ENCODE measurements at places on chromosomes 3 and 15.

DNA sequence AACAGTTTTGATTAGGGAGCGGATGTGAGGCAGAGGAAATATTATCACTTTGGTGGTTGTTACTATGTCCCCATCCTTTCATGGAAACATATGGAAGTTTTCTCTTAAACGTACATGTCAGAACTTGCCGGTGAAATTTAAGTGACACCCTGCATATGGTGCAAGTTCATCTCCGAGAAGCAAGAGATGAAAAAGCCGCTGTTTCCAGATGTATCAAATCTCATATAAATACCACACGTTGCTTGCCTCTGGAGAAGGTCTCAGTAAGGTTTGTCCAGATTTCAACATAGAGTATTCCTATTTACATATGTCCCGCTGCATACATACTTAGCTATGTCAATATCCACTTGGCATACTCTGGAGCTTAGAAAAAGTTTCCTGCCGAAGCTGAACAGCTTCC lies 172.2 kb upstream of the ICE2 start:
- H3K36me3 ChIP-seq: no peaks in the 10 kb centered on the region
- no peak overlapping the region for H3K4me3 ChIP-seq
- no peak for DNase-seq
- no peak overlapping the region for H3K27ac ChIP-seq

GRCh38 chr3:60192297-60193114 lies 1058.7 kb downstream of the FHIT start:
- no peak overlapping the region for H3K27ac ChIP-seq
- H3K36me3 ChIP-seq: no peaks in the 10 kb centered on the region
- DNase-seq: no peak
- no peaks in the 10 kb centered on the region for H3K27me3 ChIP-seq

DNA sequence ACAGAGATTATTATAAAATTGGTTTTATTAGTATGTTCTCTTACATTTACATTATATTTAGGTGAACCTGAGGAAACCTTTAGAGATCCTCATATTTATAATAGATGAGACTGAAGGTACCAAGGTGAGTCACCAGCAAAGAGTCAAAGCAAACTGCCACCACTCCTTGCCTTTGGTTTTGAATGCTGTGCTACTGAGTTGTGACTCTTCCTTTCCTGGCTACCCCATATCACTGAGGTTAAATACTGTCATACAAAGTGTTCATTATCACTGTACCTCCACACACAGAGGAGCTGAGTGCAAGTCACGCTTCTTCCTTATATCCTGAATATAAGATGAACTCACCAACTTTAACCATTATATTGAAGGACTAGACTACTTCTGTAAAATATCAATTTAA lies 168.2 kb downstream of the CBLB start:
- H3K27ac ChIP-seq: no peak overlapping the region
- no peaks in the 10 kb centered on the region for H3K27me3 ChIP-seq
- H3K4me1 ChIP-seq: no peaks in the 10 kb centered on the region
- H3K36me3 ChIP-seq: peaks cover 11% of the 10 kb centered on the region
- no peak for DNase-seq

DNA sequence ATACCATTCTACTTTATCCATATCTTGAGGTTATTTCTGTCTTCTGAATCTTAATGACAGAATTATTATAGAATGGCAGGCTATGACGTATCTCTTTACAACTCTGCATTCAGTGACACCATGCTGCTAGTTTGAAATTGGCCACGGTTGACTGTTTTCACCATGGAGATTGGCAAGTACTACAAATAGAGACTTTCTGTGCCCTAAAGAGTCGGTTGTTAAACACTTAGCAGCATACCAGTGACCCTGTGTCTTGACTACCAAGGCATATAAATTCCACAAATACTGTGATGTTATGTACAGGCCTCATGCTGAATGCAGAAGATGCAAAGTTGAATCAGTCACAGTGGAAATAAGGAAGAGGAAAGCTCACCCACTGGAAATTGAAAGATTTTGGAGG lies 67.0 kb upstream of the CADPS start:
- H3K27me3 ChIP-seq: no peaks in the 10 kb centered on the region
- no peaks in the 10 kb centered on the region for H3K36me3 ChIP-seq
- H3K4me1 ChIP-seq: peaks cover 4% of the 10 kb centered on the region
- DNase-seq: no peak

DNA sequence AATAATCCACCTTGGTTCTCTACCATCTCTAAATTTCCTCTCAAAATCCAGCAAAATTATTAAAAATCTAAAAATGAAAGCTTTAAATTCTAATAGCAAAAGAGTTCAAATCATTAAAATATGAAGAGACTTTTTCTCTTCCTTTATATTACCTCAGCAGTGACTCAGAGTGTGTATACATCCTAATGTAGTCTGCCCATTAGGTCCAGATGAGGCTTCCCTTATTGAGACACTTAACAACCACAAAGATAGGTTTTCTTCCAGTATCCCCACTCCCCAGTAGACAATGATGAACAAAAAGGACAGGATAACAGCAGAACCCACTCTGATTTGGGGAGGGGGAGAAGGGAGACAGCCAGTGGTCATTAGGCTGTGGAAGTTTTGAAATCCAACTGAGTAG lies 61.5 kb upstream of the DCBLD2 start:
- H3K27me3 ChIP-seq: no peaks in the 10 kb centered on the region
- no peak overlapping the region for H3K4me3 ChIP-seq
- no peaks in the 10 kb centered on the region for H3K4me1 ChIP-seq
- DNase-seq: no peak
- no peaks in the 10 kb centered on the region for H3K36me3 ChIP-seq
- H3K27ac ChIP-seq: no peak overlapping the region

- H3K27me3 ChIP-seq: no peaks in the 10 kb centered on the region
- DNase-seq: peak; percentile 43
- H3K27ac ChIP-seq: no peak overlapping the region
- no peak overlapping the region for H3K4me3 ChIP-seq
- H3K36me3 ChIP-seq: no peaks in the 10 kb centered on the region
These were observed 66.1 kb downstream of the RPN1 start for GRCh38 chr3:128584412-128585020.

GRCh38 chr3:136789976-136790375 lies 28.9 kb upstream of the SLC35G2 start:
- no peak overlapping the region for H3K4me3 ChIP-seq
- H3K27me3 ChIP-seq: no peaks in the 10 kb centered on the region
- H3K36me3 ChIP-seq: no peaks in the 10 kb centered on the region
- DNase-seq: no peak
- no peaks in the 10 kb centered on the region for H3K4me1 ChIP-seq
- no peak overlapping the region for H3K27ac ChIP-seq

- no peak overlapping the region for H3K27ac ChIP-seq
- H3K36me3 ChIP-seq: peaks cover 6% of the 10 kb centered on the region
- H3K27me3 ChIP-seq: no peaks in the 10 kb centered on the region
- H3K4me3 ChIP-seq: no peak overlapping the region
These were observed 182.6 kb downstream of the PDZRN3 start for GRCh38 chr3:73442152-73442551.

DNA sequence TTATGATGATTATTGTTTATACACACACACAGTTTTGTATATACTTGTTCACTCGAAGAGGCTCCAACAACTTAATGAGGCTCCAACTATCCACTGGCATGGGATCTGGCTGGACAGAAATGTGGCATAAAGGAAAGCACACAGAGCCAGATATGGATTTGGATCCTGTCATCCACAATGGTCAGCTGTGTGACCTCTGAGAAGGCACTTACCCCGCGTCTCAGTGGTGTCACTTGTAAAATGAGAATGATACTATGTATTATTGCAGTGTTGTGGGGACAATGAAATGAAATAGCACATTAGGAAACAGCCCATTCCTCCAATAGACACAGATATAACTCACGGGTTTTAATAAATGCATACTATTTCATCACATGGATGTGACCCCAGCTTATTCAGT lies 42.2 kb downstream of the PDZRN3 start:
- H3K27ac ChIP-seq: no peak overlapping the region
- no peaks in the 10 kb centered on the region for H3K27me3 ChIP-seq
- peaks cover 7% of the 10 kb centered on the region for H3K36me3 ChIP-seq
- no peak overlapping the region for H3K4me3 ChIP-seq
- DNase-seq: no peak

DNA sequence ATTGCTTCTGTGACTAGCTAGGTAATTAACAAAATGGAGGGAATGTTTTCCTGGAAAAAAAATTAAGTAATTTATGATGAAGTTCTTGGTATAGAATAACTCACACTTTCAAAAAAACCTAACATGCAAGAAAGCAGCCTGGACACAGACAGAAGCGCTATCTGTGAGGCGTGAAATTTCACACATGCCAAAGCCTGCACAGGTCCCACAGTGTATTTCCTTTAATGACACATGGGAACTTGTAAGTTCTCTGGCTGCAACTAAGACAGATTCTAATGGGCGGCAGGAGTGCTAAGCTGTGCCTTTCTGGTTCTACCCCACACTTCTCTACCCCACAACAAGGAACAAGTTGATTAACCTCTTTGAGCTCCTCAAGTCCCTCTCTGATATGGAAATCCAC lies 84.9 kb upstream of the NEO1 start:
- H3K4me1 ChIP-seq: no peaks in the 10 kb centered on the region
- peaks cover 4% of the 10 kb centered on the region for H3K27me3 ChIP-seq
- no peaks in the 10 kb centered on the region for H3K36me3 ChIP-seq
- no peak overlapping the region for H3K4me3 ChIP-seq

- no peaks in the 10 kb centered on the region for H3K27me3 ChIP-seq
- no peak for DNase-seq
- no peak overlapping the region for H3K4me3 ChIP-seq
- H3K27ac ChIP-seq: no peak overlapping the region
- no peaks in the 10 kb centered on the region for H3K36me3 ChIP-seq
- H3K4me1 ChIP-seq: no peaks in the 10 kb centered on the region
These were observed 1749.6 kb downstream of the SI start for GRCh38 chr3:163328680-163329079.

GRCh38 chr3:40845916-40846315 lies 321.2 kb downstream of the ZNF621 start:
- no peak overlapping the region for H3K27ac ChIP-seq
- no peaks in the 10 kb centered on the region for H3K27me3 ChIP-seq
- no peak overlapping the region for H3K4me3 ChIP-seq
- no peak for DNase-seq

DNA sequence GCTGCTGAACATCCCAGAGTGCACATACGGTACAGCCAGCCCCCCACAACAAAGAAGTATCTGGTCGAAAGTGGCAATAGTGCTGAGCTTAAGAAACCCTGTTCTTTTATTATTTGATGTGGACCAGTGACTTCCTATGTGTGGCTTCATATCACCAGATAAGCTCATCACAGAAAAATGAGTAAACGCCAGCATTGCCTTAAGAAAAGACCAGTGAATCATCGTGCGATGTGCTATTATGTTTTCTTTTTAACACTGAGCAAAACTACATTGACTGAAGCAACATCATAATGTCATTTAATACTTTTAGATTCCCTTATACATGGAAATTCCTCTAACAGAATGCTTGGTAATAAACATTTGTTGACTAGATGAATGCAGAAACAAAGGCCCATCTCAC lies 45.2 kb upstream of the ARRDC4 start:
- no peaks in the 10 kb centered on the region for H3K36me3 ChIP-seq
- no peak for DNase-seq
- H3K27ac ChIP-seq: no peak overlapping the region
- no peak overlapping the region for H3K4me3 ChIP-seq
- no peaks in the 10 kb centered on the region for H3K4me1 ChIP-seq

DNA sequence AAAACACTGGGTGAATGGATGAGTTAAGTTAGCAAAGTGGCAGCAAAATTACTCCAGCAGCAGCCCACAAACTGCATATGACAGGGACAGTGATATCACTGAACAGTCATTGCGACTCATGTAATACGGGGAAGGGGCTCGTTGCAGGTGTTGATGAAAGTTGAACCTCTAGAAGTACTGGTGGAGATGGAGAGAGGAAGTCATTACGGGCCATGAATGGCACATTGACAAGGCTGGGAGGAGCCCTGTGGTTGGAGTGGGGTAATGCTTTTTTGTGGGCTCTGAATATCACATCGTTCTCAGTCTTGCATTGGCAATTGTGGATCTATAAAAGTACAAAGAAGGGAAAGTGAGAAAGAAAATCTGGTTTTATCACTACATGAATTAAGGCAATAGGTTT lies 278.1 kb downstream of the ZPLD1 start:
- DNase-seq: no peak
- H3K27ac ChIP-seq: no peak overlapping the region
- H3K27me3 ChIP-seq: no peaks in the 10 kb centered on the region
- no peak overlapping the region for H3K4me3 ChIP-seq
- no peaks in the 10 kb centered on the region for H3K4me1 ChIP-seq

- H3K36me3 ChIP-seq: no peaks in the 10 kb centered on the region
- DNase-seq: peak; percentile 53
- no peaks in the 10 kb centered on the region for H3K27me3 ChIP-seq
- H3K4me3 ChIP-seq: no peak overlapping the region
These were observed 18.7 kb downstream of the CHST14 start for GRCh38 chr15:40489274-40490175.

DNA sequence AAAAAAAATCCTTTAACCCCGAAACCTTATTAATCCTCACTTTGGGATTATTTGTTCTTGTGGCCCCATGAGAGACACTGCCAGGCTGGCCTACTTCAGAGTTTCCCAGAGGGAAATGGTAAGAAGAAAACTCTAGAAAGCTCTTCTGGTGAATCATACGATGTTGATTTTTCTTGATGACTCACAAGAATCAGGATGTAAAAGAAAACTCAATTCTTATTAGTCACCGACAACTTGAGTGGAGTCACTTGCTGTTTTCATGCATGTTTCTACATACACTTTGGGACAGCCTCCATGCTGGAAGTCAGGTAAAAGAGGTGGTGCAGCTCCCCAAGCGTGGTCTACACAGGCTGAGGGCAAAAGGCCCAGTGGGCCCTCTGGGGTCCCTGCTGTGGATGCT lies 42.8 kb downstream of the MYO5C start:
- no peak overlapping the region for H3K27ac ChIP-seq
- H3K4me1 ChIP-seq: peaks cover 3% of the 10 kb centered on the region
- H3K36me3 ChIP-seq: no peaks in the 10 kb centered on the region
- DNase-seq: peak; percentile 17
- H3K4me3 ChIP-seq: no peak overlapping the region

- no peak overlapping the region for H3K4me3 ChIP-seq
- H3K27ac ChIP-seq: no peak overlapping the region
- H3K36me3 ChIP-seq: peaks cover 2% of the 10 kb centered on the region
- H3K27me3 ChIP-seq: no peaks in the 10 kb centered on the region
- no peaks in the 10 kb centered on the region for H3K4me1 ChIP-seq
These were observed 877.1 kb downstream of the PDCD6IP start for GRCh38 chr3:34675383-34676120.
